Neural crest cell (in vitro differentiated cells): ENCODE measurements at places on chromosomes 16 and 17. TPM values are rescaled to one million over a fixed set of nuclear protein-coding genes. Genes with fewer than 3 reads are reported as not detected.

DNA sequence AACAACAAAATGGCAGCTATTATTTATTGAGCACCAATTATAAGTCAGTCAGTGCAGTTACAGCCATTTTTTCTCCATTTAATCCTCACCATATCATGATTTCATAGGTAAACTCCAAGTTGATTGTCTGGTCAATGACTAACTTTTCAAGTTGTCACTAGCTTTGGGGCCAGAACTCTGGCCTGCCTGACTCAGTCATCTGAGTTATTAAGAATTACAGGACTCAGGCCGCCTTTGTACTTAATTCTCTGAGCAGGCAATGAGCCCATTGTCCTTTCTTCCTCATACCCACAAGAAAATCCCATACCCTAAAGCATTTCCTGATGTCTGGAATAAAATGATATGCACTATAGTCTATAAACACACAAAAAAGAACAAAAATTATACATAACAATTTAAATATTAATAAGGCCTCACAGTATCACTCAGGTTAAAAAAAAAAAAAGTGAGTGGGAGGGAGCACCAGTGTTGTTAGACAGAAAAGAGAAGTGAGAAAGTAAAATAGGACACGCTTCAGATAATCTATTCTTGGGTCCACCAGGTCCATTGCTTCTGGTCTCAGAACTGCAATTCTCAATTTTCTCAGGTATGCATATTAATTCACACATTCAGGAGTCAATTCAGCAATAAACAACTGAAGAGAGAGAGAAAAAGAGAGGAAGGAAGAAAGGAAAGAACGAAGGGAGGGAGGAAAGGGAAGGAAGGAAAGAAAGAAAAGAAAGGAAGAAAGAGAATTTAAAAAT, 70.2 kb downstream of the SPAG9 start:
- DNase-seq: no peak

DNA sequence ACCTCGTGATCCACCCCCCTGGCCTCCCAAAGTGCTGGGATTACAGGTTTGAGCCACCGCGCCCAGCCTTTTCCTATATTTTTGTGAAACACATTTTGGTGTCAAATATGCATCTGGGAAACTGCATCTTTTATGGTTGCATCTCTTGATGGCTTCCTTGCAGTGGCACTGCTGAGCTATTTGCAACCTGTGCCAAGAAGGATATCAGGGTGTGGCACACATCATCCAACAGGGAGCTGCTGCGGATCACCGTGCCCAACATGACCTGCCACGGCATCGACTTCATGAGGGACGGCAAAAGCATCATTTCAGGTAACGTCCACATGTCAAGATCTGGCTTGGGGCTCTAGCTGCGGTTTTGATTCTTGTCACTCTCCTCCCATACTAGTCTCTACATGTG, 16.8 kb upstream of the USP43 start:
- no peak for DNase-seq

NPIPB4 gene
- total RNA-seq: 100 and 113 TPM in 2 replicates

GRCh38 chr17:2814481-2815341, 18.5 kb downstream of the RAP1GAP2 start:
- DNase-seq: no peak

NKD1 gene
- 49.8 and 54.7 TPM in 2 replicates for total RNA-seq

DNA sequence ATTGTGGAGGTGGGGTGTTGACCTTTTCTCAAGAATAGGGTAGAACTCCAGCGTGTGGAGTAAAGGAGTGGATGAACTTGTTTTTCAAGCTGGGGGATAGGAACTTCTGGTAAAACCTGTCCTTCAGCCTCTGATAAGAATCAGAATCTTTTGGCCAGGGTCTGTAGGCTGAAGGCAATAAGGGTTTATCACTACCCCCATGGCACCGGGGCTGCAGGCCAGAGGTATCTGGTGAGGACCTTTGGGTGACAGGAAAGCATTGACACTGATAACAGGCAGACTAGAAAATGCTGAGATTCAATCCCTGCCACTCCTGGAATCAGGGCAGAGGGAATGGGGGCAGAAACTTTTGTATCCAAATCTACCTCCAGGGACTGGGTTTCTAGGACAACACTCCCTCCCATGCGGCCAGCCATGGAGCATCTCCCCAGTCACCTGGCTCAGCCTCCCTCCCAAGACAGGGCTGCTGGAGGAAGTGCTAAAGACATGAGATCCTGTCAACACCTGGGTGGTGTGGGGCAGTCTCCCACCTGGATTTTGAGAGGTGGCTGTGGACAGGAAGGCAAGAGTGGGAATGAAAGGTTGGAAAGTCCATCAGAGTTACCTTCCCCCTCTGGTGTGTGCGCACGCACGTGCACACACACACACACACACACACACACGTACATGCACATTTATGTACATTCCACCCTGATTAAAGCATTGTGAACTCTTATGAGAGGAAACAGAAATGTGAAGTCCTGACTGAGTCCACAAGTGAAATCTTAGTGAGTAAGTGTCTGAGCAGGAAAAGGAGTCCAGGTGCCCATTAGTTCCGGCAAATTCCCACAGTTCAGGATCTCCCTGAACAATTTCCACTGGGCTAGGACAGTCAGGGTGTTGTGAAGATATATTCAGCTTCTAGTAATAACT, 53.1 kb upstream of the MARCHF10 start:
- no peak for DNase-seq

GRCh38 chr17:34671191-34671590, 91.8 kb downstream of the TMEM132E start:
- DNase-seq: no peak

DNA sequence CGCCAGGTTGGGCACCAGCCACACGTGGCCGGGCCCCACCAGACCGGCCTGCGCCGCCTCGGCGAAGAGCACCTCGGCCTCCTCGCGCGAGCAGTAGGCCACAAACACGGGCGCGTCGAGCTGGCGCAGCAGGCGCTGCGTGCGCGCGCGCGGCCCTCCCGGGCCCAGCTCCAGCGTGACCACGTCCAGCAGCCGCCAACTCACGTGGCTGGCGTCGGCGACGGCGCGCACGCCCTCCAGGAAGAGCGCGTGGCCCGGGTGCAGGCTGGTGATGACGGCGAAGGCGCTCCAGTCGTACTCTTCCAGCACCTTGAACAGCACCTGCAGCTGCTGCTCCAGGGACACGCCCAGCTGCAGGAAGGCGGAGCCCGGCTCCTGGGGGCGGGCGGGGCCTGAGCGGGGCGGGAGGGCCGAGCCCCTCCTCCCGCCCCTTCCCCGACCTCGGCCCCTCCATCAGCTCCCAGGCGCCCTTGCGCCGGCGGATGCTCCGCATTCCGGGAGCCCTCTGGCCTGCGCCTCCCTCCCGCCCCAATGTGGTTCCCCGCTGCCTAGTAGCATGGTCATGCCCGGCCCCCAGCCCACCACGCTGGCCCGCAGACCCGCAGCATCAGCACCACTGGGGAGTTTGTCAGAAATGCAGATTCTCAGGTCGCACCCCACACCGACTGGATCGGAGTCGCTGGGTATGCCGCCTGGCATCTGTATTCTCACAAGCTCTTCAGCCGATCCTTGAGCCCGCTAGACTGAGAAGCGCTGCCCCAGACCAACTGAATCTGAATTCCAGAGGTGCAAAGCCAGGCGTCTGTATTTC, 7.2 kb downstream of the GRIN2C start:
- no peak for DNase-seq

SYNGR3 gene
- total RNA-seq: 2.1 and 2.2 TPM in 2 replicates

DNA sequence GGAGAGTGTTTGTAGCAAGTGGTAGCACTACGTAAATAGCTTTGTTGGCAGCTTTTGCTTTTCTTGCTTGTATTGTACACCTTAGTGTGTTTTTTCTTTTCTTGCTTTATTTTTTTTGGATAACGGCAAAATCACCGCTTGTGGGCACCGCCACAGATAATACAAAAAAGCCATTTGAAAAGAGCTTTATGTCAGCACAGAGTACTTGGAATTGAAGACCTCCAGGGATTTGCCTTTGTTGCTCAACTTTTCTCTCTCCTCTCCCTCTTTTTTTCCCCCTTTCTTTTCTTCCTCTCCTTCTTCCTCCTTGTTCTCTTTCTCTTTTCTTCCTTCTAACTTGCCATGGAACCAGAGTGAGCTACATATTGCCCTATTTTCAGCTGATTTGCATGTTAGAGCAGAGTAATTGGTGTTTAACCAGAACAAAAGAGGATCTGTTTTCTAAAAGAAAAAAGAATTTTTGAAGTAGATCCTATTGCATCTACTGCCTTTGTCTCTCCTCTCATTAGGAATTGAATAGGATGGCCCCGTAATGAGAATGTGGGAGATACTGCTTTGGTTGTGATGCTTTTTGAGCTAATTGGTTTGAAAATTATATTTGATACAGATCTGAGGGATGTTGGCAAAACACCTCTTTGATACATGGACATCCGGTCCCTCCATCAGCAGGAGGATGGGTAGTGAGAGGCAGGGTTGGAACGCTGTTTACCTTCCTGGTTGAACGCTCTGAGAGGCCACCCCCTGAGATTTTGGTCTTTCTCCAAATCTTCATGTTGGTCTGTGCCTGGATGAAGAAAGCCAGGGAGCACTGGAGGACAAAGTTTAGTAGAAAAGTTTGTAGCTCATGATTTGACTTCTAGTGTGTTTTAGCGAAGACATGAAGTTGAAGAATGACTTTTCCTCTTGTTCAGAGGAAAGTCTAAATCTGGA, 85.6 kb downstream of the MSI2 start:
- no peak for DNase-seq

PLCG2 gene
- 0.93 and 1.7 TPM in 2 replicates for total RNA-seq

- DNase-seq: no peak
Observed at GRCh38 chr16:81517629-81518438, 73.2 kb downstream of the CMIP start.

ZG16 gene
- total RNA-seq: not detected in 2 replicates

ABCA10 gene
- total RNA-seq: 0.64 and 0.82 TPM in 2 replicates
